ENCODE measurements at places on chromosomes 7 and 10. TPM values are rescaled to one million over a fixed set of nuclear protein-coding genes. Genes with fewer than 3 reads are reported as not detected.

DNA sequence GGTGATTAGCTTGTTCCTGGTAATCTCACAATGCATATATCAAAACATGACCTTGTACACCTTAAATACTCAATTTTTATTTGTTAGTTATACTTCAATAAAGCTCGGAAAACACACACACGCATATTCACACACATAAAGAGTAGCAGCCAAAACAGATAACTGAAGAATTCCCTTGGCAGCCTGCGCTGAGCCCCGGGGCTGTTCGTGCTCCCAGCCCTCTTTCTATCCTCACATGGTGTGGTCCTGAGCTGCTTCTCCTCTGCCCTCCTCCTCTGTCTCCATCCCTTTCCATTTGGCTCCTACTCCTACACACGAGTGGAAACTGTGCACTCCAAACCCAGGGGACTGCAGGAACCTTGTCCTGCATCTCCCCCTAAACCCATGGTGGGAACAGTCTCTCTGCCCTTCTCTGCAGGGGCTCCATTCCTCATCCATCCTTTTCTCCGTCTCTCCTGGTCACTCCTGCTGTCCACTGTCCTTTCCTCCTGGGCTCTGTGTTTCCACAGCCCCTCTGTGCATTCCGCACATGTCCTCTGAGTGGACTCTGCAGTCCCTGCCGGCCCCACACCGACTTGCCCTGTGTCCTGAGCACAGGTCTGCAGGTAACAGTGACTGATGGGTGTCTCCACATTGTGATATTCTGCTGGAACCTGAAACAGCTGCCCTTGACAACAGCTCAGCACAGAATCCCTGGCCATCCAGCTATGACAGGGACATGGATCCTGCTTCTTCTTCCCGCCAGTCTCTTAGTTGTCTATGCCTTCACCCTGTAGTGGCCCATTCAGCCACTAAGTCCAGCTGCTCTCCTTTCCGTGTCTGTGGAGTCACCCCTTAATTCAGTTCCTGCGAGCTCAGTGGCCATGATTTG lies 216.8 kb upstream of the ZNF32 start:
- H3K27me3 ChIP-seq = no peaks in the 10 kb centered on the region
- DNase-seq = no peak
- no peaks in the 10 kb centered on the region for H3K36me3 ChIP-seq
- no peak overlapping the region for H3K27ac ChIP-seq
- peaks cover 8% of the 10 kb centered on the region for H3K4me1 ChIP-seq
- no peak overlapping the region for H3K4me3 ChIP-seq

DNA sequence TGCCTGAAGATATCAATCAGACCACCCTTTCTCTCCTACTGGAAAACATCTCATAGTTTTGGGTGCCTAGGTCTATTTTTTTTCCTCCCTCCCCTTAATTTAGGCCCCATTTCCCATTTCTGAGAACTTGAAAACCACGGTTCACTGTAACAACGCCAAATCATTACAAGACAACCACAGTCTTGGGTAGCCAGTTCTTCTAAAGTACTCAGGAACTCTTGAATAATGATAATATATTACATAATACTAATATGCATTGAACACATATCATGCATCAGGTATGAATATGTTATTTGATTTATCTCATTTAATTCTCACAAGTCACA lies 185.1 kb upstream of the ADO start:
- H3K4me3 ChIP-seq = no peak overlapping the region
- H3K36me3 ChIP-seq = no peaks in the 10 kb centered on the region
- DNase-seq = no peak
- H3K27me3 ChIP-seq = no peaks in the 10 kb centered on the region

Gene ABCB8
- 22.0 TPM for polyA plus RNA-seq

Gene EPO
- not detected for polyA plus RNA-seq

Measured in left lung (tissue), 14 donors.